Right ventricle myocardium superior (tissue), 1 donor: ENCODE measurements at places on chromosomes 6 and 20.
A peak's percentile ranks its signal among the peaks of the same experiment; 100 is the strongest.

DNA sequence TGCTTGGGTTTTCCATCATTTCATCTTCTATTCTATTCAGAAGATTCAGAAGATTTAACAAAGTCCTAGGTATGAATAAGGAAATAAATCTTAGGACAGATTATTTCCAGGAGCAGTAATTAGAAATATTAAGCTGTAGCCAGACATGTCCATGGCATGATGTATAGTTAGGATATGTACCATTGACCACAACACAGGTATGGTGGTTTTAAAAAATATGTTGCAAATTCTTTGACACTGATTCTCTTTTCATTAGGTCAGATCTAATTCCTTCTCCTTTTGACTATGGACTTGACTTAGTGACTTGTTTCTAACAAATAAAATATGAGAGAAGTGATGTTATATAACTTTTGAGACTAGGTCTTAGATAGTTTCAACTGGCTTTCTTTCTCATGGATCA, 23.5 kb upstream of the PDE7B start:
- no peak for DNase-seq

DNA sequence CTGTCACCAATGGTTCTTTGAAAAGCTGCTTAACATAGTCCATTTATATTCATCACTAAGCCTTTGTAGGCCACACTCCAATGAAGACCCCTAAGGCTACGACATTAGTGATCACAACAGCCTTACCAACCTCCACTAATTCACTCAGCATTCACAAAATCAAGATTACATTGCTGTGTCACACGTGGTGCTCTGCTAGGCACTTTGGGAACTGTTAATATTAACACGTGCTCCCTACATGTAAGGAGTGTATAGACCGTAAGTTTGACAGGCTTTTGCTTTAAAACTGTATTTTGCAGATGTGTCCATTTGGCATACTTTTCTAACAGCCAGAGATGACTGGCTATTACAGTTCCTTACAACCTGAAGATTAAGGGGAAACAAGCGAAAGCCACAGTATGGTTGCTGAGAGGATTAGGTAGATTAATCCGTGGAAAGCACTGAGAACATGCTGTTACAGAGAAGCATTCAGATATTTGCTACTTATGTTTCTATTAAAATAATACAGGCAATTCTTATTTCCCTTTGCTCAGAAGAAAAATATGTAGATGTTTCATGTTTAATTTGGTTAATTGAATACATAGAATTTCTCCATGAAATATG, 69.7 kb downstream of the SAMD3 start:
- no peak for DNase-seq

GRCh38 chr6:16498237-16498636, 259.9 kb downstream of the GMPR start:
- DNase-seq = no peak

DNA sequence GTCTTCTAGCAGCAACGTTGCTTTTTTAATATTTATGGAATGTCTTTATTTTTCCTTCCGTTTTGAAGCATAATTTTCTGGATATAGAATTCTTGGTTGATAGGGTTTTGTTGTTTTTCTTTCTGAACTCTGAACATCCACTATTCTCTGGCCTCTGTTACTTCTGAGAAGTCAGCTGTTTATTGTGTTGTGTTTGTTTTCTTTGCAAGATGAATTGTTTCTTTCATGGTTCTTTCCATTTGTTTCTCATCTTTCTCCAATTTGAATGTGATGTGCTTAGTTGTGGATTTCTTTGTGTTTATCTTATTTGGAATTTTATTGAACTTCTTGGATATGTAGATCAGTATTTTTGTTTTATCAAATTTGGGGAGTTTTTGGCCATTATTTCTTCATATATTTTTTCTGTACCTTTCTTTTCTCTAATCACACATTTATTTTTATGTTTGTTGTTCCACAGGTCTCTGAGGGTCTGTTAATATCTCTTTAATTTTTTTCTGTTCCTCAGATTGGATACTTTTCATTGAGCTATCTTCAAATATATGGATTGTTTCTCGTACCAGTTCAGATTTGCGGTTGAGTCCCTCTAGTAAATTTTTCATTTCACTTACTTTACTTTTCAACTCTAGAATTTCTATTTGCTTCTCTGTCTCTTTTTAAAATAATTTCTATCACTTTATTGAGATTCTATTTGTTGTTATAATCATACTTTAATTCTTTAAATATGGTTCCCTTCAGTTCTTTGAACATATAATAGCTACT, 18.0 kb downstream of the HIVEP1 start:
- no peak for DNase-seq

DNA sequence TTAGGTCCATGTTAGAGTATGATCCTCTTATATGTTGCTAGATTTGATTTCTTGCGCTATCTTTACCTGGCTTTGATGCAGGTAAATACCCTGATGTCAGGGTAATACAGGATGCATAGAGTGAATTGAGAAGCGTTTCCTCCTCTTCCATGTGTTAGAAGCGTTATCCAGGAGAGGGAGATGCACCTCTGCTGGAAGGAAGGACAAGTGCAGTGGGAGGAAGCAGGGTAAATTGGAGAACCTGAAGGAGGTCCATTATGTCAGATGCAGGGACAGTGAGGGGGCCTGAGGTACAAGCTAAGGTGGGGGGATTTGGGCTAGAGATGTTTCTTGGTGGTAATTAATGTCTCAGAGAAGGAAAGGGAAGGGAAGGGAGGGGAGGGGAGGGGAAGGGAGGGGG, 7.7 kb downstream of the SHLD1 start:
- DNase-seq = no peak

DNA sequence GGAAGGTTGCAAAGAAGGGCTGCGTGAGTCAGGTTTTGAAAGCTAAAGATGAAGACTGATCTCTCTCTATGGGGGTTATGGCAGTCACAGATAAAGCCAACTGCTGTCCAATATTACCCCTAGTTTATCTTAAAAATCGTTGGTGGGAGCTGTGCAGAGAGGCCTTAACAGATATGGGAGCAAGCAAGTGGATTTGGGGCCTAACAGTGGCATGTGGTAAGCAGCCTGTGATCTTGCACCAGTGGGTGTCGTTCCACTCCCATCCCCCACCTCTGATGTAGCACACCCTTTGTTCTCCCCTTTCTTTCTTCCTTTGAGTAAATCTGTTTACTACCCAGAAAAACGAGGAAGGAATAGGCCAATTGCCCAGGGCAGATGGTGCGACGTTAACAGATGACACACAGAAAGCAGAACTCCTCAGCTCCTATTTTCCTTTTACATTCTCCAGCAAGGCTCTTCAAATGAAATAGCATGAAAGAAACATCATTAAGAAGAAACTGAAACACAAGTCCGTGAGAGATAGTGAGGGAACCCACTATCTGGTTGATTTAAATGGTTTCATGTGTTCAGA, 274.1 kb upstream of the CITED2 start:
- DNase-seq = no peak

GRCh38 chr20:48808382-48809034, 19.3 kb downstream of the PREX1 start:
- DNase-seq = no peak

- DNase-seq = no peak
Measured at GRCh38 chr6:797479-798077, 104.6 kb upstream of the EXOC2 start.

- DNase-seq = peak; percentile 61
Measured at GRCh38 chr20:60066438-60066823, 108.2 kb downstream of the CDH26 start.

DNA sequence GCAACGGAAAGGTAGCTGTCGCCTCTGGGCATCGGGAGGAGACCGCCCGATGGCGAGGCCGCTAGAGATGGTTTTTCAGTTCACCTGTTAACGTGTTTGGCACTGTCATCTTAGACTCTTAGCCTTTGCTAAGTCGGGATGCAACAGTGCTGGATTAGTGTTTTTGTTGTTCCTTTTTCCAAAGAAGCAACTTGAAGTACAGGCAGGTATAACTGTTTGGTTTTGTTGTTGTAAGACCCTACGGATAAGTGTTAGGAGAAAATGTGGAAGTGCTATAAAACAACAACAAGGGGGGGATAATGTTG, 723 bp downstream of the MANEA start:
- DNase-seq = no peak

DNA sequence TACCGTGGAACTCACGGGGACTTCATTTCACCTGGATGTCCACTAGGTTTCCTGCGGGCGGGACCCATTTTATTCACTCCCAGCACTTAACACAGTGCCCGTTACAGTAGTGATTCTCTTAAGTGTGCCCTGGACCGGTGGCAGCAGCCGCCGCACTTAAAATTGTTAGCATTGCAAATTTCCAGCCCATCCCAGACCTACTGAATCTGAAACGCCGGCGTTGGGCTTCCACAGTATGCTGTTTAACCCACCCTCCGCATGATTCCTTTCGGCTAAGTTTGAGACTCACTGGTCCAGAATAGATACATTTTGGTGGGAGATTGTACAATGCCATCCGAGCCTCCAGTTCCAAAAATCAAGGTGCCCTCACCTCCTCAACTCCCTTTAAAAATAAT, 967 bp downstream of the SMPDL3A start:
- no peak for DNase-seq
